ENCODE measurements at places on chromosomes 1 and 21.

GRCh38 chr1:64072089-64072793 is 131.2 kb upstream of the UBE2U start:
- DNase-seq: no peak

DNA sequence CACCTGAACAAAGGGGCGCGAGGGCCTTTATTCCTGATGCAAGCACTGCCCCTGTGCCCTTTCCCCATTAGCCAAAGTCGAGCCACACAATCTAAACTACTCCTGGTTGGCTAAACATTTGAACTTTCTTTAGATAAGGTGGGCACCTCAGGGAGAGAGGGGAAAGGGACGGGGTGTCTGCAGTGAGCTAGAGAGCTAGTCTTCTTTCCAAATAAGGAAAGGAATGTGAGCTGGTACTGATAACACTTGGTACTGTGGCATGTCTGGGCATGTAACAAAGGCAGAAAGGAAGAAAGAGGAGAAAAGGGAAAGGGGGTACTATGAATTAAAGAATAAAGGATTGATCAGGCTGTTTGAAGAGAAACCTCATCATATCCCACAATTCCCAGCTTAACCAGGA is 62.8 kb downstream of the OVGP1 start:
- DNase-seq: no peak

DNA sequence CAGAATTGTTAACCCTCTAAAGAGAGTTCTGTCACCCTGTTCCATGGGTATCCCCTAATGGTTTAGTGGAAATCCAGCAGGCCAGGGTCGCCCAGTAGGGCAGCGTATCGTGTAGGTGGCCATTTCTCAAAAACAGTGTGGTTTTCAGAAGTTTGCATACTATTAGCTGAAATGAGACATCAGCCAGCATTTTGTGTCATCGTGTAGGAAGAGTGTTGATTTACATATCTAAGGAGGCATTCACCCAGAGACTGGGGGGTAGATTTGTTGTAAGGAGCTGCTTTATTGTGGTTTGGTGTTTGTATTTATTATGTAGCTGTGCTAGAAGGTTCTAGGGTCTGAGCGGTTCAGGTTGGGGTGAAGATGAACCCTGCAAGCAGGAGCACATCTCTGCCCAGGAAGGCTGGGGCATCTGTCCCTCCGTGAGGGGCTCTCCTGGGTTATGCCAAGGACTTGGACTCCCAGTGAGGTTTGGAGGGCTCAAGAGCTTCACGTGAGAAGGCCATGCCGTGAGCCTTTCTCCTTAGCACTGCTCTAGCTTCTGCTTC is 174.4 kb downstream of the PGBD5 start:
- DNase-seq: no peak

DNA sequence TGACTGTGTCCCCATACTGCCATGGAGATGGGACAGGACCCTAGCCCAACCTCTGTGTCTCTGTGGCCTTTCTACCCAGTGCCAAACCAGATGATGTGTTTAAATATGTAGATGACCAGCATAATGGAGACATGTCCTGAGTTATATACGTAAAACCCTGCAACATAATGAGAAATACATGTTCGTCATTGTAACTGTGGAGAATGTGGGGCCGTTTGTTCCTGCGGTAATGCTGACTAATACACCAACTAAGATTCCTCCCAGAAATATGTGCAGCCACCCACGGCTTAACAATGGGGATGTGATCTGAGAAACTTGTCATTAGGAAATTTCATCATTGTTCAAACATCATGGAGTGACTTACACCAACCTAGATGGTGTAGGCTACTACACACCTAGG is 71.7 kb upstream of the SIM2 start:
- no peak for DNase-seq

DNA sequence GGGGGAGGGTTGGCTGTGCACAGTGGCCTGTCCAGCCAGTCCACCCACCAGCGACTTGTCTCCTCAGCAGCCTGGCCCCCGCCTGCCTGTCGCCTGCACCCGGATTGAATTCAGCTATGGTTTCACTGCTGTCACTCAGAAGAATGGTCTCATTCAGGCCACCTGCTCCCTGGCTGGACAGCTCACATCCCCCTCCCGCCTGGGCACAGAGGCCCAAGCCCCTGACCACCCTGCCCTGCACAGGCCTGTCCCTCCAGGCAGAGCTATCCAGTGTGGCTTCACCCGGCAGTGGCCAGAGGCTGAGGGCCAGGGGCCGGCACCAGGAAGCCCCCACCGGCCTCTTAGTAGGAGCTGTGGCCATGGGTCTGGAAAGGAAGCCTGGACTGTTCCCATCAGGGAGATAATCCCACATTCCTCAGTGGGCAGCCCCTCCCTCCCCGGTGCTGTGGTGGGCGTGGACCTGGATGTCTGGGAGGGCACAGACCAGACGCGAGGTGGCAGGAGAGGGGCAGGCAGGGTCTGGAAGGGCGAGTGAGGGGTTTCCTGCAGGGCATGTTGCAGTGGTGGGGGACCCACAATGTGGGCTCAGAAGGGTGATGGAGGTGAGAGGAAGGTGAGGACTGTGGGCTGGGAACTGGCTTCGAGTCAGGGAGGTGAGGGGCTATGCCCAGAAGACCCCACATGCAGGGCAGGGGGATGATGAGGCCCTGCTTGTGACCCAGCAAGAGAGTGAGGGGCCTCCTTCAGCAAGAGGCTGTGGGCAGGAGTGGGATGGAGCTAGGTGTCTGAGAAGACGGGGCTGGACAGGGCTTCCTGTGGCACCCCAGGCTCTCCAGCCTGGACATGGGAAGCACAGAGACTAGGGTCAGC is 30.4 kb downstream of the WNT9A start:
- no peak for DNase-seq

DNA sequence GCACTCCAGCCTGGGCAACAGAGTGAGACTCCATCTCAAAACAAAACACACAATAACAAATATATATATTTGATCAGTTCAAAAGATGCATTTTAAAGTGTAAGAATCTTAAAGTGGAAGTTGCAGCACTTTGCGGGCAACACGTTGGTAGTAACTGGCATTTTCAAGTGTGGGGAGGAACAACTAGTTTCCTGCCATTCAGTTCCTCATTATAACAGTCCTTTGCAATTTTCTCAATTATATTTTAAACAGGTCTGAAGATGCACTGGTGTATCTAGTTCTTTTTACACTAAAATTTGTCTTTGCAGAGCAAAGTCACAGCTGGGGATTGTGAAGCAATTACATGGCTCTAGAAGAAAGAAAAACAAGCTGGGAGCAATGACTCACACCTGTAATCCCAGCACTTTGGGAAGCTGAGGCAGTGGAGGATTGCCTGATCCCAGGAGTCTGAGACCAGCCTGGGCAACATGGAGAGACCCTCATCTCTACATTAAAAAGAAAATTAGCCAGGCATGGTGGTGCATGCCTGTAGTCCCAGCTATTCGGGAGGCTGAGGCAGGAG is 25.3 kb downstream of the RRAGC start:
- DNase-seq: no peak

DNA sequence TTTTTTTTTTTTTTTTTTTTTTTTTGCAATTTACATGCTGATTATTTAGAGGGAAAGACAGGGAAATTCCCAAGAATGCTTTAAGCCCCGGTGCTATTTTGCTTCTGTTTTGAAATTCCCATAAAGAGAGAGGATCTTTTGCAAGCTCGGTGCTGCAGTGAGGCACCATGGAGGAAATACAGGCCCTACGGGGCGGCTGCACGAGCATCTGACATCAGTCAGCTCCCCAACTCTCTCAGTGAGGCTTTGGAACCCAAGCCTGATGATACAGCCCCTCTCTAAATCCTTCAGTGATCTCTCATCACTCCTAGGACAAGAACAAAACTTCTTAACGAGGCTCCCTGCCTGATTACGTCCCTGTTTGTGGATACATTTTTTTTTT is 791 bp upstream of the CHI3L1 start:
- no peak for DNase-seq

DNA sequence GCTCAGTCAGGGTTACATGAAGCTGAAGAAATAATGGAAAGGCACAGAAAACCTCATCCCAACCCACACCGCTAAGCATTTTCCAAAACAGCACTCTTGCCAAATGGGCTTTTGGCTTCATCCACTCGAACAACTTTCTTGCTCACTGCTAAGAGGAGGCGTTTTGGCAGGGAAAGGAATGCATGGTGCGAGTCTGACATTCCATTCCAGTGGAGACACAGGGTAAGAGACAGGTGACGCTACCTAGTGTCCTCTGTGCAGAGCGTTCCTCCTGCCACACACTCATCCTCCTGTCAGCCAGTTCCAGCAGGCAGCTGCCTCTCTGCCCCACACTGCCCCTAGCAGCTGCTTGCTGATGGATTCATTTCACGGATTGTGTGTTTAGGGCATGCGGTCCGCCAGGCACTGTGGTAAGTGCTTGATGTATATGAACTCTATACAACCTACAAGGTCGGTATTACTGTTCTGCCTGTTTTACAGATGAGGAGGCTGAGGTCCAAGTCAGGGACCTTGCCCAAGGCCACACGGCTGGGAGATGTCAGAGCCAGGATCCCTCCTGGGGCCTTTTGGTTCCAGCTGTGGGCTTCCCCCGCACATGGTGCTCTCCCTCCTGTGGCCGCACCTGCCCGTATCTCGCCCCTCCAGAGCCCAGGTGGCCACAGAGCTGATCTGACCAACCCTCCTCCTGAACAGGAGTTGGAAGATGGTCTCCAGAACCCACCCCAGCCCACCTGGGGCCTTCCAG is 25.7 kb upstream of the BACE2 start:
- DNase-seq: no peak

- no peak for DNase-seq
Measured at GRCh38 chr1:160961419-160961818, 6.8 kb upstream of the ITLN2 start.

- DNase-seq: no peak
Measured at GRCh38 chr1:44542420-44543063, 131.7 kb downstream of the TMEM53 start.

- no peak for DNase-seq
Measured at GRCh38 chr21:38297194-38297631, 40.4 kb downstream of the KCNJ15 start.
